Stromal cell of bone marrow (primary cell): ENCODE measurements at places on chromosomes 4 and X.

- DNase-seq, result no peak
Measured at GRCh38 chrX:2789569-2789968, 37.7 kb downstream of the XG start.

DNA sequence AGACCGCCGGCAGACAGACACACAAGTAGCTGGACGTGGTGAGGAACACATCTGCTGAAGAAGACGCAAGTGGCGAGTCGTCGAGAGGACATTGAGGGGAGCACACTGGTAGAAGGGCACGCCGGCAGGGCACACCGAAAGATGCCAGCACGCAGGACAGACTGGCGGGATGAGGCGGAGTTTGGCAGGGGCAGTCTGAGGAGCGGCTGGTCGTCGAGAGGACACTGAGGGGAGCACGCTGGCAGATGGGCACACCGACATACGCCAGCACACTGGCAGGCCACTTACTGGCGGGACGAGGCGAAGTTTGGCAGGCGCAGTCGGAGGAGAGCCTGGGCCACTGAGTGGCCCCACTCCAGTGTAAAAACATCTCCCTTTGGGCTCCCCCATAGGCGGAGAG lies 42.1 kb downstream of the RASGEF1B start:
- no peak for DNase-seq

DNA sequence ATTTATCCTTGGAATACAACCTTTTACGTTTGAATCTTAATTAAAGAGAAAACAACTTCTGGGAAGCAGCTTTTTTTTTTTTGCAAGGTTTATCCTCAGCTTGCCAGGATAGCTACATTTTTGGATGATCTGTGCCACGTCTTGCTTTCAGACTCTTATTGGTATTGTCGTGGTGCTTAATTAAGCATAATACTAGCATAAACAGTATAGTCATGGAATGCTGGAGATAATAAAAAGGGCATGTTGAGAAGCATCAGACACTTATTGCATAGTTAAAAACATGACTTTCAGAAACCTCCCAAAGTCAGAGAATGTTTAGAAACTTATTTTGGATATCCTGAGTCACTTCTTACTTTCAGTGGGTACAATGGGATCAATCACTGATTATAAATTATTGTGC lies 77.0 kb downstream of the PALLD start:
- no peak for DNase-seq

DNA sequence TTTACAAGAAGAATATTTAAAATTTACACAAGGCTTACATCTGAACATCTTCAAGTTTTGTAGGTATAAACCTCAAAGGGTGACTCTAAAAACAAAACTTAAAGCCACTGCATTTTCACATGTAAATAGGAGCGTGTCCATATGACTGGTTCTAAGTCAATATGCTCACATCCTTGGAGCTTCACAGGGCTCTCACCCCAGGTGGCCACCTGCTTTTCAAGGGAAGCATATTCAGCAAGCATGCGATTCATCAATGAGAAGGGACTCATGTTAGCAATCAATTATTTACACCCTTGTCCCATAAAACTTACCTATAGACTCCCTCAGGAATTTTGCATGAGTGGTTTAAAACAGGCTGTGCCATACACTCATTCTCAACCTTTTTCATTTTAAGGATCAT lies 17.8 kb upstream of the KLHL34 start:
- DNase-seq, result no peak

DNA sequence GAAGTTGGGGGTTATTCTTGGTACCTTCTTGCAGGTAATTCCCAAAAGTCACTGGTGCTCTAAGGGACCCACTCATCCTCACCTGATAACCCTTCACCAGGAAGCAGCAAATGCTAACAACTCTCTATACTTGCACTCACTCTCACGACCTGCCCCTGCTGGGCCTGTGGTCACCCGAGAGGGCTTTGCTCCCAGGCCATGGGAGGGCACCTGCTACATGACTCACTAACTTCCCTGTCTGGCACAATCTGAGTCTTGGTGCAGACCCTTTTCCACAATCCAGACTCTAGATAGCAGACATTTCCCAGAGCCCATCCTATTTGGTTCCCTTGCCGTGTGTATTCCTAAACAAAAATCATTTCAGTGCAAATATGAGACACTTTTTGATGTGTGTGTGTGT lies 403.8 kb upstream of the FAT1 start:
- DNase-seq, result no peak

DNA sequence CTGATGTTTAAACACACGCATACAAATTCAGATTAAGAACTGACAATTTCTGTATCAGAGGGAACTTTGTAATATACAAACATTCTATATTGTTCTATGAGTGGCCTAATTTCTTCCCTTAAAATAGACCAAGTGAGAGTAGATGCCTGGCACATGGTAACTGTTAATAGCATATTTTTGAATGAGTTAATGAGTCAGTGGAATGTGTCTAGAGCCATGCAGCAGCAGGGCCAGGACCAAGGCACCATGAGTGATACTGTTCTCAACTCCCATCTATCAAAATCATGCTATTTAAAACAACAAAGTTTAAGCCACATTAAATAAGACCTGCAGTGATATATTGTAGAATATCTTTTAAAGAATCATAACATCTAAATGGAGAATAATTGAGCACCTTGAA lies 98.3 kb downstream of the ARHGAP24 start:
- no peak for DNase-seq

DNA sequence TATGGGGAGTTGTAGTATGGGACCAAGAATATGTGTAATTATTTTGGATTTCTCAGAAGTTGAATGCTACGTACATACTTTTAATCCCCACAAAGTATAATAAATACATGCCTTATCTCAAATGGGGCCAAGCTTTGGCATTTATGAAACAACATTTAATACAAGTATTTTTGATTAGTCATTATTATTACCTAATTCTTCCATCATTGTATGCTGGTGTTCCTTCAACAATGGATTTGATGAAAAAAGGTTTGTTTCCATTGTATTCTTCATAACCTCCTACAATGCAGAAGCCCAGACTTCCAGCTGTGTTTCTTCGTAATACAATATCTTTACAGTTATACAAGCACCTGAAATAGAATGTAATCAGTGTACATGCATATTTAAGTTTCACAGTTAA lies 83.8 kb downstream of the FIP1L1 start:
- no peak for DNase-seq

GRCh38 chr4:157372154-157372553 lies 151.6 kb downstream of the GRIA2 start:
- no peak for DNase-seq

DNA sequence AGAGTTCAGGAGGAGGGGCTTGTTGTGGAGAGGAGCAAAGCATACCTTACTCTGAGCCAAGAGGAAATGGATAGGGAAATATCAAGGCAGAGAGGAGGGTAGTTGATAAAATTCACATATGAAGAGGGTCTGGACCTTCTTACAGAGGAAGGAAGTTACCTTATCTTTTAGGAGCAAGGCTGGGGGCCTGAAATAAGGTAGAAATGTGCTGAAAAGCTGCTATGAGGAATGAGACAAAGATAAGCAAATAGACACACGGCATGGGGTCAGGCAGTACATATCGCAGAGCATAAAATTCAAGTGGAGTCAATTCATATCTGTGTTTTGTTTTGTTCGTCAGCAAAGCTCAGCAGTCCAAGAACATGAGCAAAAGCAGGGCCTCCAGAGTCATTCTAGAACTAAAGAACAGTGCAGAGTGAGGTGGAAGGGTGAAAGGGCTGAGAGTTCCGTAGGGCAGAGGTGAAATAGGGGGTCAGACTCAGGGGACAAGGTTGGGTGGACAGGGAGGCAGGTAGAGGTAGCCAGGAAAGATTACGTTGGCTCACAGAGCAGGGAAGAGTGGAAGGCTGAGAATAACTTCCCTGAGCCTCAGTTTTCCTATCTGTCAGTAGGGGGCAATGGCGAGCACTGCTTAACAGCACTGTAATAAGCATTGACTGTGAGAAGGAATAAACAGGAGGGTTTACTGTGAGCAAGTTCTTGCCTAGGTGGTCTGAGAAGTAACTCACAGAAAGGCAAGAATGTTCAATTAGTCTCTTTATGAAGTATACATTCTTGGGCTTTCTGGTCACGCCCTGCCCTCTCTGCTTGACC lies 9.2 kb downstream of the VSIG4 start:
- DNase-seq, result peak; percentile 3

- DNase-seq, result peak; percentile 14
Measured at GRCh38 chrX:132257116-132257515, 37.9 kb upstream of the RAP2C start.

GRCh38 chrX:127276326-127276725 lies 456.8 kb downstream of the PRR32 start:
- no peak for DNase-seq

DNA sequence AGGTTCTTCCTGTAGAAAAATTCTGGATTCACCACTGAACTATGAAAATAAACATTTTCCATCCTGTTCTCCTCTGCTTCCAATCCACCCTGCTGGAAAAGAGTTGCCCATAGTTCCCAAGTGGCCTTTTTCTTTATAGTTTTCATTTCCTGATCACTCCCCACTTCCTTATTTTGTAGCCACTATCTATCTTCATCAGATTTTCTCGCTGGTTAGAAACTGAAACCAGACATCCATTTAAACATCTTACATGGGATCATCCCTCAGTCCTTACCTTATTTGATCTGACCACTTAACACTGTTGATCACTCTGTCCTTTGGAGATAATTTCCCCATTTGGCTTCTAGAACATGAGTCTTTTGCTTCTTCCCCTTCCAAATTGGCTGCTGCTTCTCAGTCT lies 42.2 kb upstream of the SCOC start:
- DNase-seq, result no peak

GRCh38 chr4:123731035-123731434 lies 334.4 kb downstream of the SPRY1 start:
- no peak for DNase-seq
